ENCODE measurements at places on chromosomes 1 and 21. TPM values are rescaled to one million over a fixed set of nuclear protein-coding genes. Genes with fewer than 3 reads are reported as not detected.

The RHD gene
- total RNA-seq, result not detected

The FOXO6 gene
- total RNA-seq, result not detected

The RCC1 gene
- 6.2 TPM for total RNA-seq

The CD1D gene
- total RNA-seq, result 1.9 TPM

The VASH2 gene
- total RNA-seq, result 0.42 TPM

The WNT4 gene
- total RNA-seq, result not detected

The TRIM67 gene
- not detected for total RNA-seq

The OR2L5 gene
- total RNA-seq, result not detected

The SNX27 gene
- 46.7 TPM for total RNA-seq

The VAV3 gene
- 7.7 TPM for total RNA-seq

The GSTM4 gene
- total RNA-seq, result 28.4 TPM

The S100A9 gene
- 478 TPM for total RNA-seq

The CENPS gene
- total RNA-seq, result 6.4 TPM

The TSACC gene
- not detected for total RNA-seq

The SLC6A17 gene
- total RNA-seq, result 0.14 TPM
